ENCODE measurements at places on chromosomes 12 and 14. TPM values are rescaled to one million over a fixed set of nuclear protein-coding genes. Genes with fewer than 3 reads are reported as not detected.

DNA sequence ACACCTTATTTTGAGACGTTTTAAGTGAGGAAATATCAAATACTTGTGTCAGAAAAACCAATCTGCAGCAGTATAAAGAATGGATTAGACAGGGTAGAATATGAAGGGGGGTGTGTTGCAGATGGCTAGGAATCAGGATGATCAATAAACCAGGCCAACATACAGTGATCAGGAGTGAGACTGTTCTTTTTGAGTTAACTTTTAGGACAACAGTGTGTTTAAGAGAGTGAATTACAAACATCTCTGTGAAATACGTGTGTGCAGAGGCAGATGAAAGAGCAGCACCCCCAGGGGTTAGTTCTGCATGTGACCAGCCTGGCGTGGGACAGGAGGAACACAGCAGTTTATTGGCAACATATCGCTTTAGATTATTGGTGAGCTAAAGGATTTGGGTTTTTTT is 10.6 kb upstream of the NRDE2 start:
- no peak for DNase-seq

- DNase-seq: no peak
These were observed 348.0 kb upstream of the SOX5 start for GRCh38 chr12:24297516-24297915.

DNA sequence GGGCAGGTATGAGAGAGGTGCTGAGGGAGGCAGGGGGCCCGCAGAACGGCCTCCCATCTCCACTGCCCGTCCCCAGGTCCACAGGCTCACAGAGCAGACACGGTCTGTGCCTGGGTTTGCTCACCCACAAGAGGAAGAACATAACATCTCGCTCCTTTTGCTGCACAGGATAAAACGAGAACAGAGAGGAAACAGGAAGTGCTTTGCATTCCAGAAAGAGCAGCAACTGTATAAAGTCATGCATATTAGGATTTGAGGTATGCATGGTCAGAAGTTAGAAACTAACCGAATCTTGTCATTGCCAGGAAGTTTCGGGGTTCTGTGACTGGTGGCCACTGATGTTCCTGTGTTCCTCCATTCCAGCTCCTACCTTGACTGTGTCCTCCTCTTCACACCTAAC is 25.0 kb downstream of the NTF3 start:
- DNase-seq: no peak

DNA sequence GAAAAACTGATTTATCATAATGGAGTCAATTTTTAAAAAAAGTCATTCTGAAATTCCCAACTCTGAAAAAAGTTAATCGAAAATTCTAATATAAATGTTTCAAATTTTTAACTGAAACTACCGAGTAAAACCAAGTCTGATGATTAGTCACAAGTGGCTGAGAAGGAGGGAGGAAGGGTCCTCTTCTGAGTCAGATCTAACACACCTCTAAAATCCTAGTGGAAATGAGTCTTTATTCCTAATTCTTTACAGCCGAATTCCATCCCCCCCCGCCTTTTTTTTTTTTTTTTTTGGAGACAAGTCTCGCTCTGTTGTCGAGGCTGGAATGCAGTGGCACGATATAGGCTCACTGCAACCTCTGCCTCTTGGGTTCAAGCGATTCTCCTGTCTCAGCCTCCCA is 37.9 kb downstream of the RAD9B start:
- no peak for DNase-seq

DNA sequence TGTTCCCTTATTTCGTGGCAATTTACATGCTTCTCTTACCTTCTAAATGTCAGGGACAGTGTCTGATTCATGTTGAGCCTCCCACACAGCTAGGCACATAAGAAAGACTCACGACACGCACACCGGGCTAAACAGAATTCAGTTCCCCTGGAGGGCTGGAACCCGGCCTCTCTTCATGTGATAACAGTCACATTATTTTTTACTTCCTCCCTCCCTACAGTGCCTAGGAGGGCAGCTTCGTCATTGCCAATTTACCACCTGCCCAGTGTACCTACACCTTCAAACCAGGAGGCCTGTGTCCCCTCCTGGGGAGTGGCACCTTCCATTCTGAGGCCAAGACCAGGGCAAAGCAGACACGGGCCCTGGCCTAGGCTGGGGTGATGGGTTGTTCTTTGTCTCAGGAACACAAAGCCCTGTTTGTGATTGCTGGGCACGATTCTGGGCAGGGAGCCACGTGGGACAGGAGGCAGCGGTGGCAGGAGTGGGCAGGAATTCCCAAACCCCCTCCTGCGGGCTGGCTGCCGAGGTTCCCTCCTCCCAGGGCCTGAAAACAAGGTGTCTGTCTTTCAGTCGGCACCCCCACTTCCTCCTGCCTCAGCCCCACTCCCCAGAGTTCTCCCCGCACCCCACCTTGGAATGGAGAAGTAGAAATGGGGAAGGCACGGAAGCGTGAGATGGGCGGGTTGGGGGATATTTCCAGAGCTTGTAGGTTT is 6.8 kb upstream of the RASAL1 start:
- DNase-seq: peak; percentile 40

The INHBE gene
- total RNA-seq: 0.23 TPM

The SLCO1B1 gene
- not detected for total RNA-seq
